ENCODE measurements at places on chromosomes 11 and 22. TPM values are rescaled to one million over a fixed set of nuclear protein-coding genes. Genes with fewer than 3 reads are reported as not detected.

CENPM gene
- 22.1 TPM for total RNA-seq

BATF2 gene
- total RNA-seq = 1.1 TPM

OR5B21 gene
- not detected for total RNA-seq

BLID gene
- total RNA-seq = 3.2 TPM
